ENCODE measurements at places on chromosomes 16 and 17.

DNA sequence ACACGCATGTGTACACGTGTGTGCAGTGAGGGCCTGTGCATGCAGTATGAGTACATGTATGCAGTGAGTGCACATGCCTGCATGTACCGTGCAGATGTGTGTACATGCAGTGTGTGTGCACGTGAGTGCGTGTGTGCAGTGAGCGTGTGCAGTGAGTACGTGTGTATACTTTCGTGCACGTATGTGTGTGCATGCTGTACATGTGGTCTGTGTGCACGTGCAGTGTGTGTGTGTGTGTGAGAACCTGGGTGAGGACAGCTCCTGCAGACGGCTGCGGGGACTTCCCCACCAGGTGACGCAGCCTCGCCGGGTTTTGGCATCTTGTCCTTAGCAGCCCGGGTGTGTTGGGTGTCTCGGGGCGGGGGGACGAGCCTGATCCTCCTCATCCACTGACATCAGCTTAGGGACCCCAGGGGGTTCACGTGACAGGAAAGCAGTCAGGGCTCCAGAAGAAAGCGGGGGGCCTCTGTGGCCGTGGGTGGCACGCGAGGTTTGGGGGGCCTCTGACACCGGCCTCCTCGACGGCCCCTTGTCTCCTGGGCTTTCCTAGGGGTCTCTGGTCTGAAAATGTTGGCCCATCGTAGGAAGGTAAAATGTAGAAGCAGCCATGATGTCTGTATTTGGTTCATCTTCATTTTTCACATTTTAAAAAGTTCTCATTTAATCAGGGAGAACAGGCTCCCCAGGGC lies 119.6 kb upstream of the ZNF750 start:
- no peaks in the 10 kb centered on the region for H3K27me3 ChIP-seq
- no peak for DNase-seq
- H3K36me3 ChIP-seq, result peaks cover 20% of the 10 kb centered on the region
- H3K27ac ChIP-seq, result no peak overlapping the region
- peaks cover 11% of the 10 kb centered on the region for H3K4me1 ChIP-seq
- H3K4me3 ChIP-seq, result no peak overlapping the region

DNA sequence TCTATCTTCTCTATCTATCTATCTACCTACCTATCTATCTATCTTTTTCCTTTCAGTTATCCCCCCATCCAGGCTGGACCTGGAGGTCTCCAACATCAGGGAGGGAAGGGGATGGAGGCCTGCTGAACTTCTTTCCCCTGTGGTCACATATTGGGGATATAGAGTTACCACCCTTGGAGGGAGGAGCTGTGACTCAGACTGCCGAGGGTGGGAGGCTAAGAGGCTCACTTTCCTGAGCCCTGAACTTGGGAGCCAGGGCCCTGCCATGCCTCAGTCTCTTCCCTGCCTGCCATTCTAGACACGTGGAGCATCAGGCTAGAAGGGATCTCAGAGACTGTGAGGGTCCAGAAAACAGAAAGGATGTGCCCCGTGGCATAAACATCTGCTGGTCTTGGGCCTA lies 8.4 kb downstream of the LRRC3C start:
- H3K4me1 ChIP-seq, result peaks cover 18% of the 10 kb centered on the region
- H3K36me3 ChIP-seq, result no peaks in the 10 kb centered on the region
- no peak overlapping the region for H3K4me3 ChIP-seq

DNA sequence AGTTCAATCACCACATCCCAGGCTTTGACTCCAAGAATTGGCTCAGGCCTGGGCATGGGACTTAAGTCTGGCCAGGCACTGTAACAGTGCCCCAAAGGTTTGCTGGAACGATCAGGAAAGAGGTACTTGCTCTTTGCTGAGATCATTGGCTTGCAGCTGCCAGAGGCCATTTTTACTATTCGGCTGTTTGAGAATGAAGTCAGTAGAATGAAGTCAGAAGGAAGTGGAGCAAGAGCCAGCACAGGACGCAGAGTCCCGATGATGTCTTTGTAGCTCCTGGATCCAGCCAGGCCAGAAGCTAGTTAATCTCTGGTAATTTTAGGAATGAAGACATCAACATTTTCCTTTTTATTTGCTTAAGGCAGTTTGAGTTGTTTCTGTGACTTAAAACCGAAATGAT lies 195.5 kb downstream of the RAB11FIP4 start:
- no peaks in the 10 kb centered on the region for H3K4me1 ChIP-seq
- peaks cover 6% of the 10 kb centered on the region for H3K27me3 ChIP-seq
- no peak overlapping the region for H3K27ac ChIP-seq
- DNase-seq, result no peak
- H3K36me3 ChIP-seq, result no peaks in the 10 kb centered on the region
- no peak overlapping the region for H3K4me3 ChIP-seq

DNA sequence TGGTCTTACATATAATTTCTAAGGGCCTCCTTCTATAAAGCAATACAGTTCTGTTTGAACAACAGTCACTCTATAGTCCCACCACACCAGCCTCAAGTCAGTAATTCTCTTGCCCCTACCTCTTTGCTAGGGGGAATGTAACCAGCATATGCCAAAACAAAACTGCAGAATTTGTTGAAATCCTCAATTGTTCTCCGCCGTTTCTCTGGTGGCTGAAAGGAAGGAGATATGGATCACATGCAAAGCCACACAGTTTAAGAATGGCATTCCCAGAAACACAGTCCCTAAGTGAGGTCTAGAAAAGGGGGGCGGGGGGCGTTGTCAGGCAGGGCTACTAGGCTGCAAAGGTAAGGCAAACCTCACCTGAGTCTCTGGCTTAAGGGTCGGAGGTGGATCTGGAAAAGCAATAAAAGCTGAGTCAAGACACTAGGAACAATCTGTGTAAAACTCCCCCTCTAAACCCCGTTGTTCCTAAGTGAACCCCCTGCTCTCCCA lies 1.9 kb downstream of the PHF23 start:
- peaks cover 62% of the 10 kb centered on the region for H3K36me3 ChIP-seq
- peaks cover 73% of the 10 kb centered on the region for H3K4me1 ChIP-seq
- peak overlapping the region; percentile 94 for H3K4me3 ChIP-seq
- no peak for DNase-seq
- peak overlapping the region; percentile 98 for H3K27ac ChIP-seq

DNA sequence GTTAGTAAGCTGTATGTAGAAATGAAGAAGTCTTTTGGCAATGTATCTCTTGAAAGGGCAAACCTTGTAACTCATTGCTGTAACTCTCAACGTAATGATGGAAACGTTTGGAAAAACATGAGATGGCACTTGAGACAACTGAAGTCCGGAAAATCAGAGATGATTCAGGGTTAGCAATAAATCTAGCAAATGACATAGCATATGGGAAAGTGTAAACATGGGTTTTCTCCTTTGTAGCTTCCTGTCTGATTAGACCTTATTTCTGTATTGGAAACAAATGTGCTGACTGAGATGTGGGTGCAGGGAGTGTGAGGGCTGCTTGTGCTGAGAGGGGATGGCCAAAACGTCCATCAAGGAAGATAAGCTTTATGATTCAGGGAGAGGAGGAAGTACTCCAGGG lies 110.7 kb upstream of the FAM20A start:
- no peaks in the 10 kb centered on the region for H3K36me3 ChIP-seq
- H3K4me3 ChIP-seq, result no peak overlapping the region
- H3K27ac ChIP-seq, result no peak overlapping the region
- DNase-seq, result no peak
- H3K4me1 ChIP-seq, result no peaks in the 10 kb centered on the region
- H3K27me3 ChIP-seq, result no peaks in the 10 kb centered on the region

DNA sequence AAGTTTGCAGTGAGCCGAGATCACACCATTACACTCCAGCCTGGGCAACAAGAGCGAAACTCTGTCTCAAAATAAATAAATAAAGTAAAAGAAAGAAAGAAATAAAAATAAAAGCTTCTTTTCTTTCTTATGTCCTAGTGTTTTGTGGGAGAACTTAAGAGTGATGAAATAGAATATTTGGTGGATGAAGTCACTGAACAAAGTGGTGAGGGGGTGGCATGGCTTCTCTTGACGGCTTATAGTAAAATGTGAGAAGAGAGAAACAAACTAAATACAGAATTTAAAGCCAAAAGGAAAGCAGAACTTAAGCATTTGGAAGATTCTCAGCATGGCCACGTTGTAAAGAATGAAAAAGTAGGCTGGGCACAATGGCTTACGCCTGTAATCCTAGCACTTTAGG lies 15.3 kb downstream of the SGF29 start:
- no peak for DNase-seq
- H3K27ac ChIP-seq, result no peak overlapping the region
- peaks cover 23% of the 10 kb centered on the region for H3K36me3 ChIP-seq
- H3K27me3 ChIP-seq, result no peaks in the 10 kb centered on the region
- peaks cover 2% of the 10 kb centered on the region for H3K4me1 ChIP-seq

GRCh38 chr17:67862614-67863217 lies 37.4 kb downstream of the BPTF start:
- DNase-seq, result no peak
- peaks cover 29% of the 10 kb centered on the region for H3K36me3 ChIP-seq
- H3K27me3 ChIP-seq, result no peaks in the 10 kb centered on the region
- no peak overlapping the region for H3K4me3 ChIP-seq

DNA sequence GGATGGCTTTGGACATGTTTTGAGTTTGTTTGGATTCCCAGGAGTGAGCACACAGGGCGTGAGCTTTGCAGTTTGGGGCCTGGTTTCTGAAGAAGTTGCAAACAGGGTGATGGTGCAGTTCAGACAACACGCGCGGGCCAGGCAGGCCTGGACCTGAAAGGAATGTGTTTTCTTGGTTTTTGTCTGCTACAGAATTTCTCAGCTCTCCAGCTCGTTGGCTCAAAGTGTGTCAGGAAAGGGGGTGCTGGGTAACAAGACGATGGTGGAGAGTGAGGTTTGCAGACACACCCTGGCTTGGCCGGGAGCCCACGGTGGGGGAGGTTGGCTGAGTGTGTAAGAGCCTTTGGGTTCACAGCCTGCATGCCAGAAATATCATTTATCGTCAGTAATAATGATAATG lies 82.3 kb downstream of the CMIP start:
- no peak for DNase-seq
- peaks cover 2% of the 10 kb centered on the region for H3K36me3 ChIP-seq
- peaks cover 23% of the 10 kb centered on the region for H3K4me1 ChIP-seq
- H3K4me3 ChIP-seq, result no peak overlapping the region
- no peak overlapping the region for H3K27ac ChIP-seq

DNA sequence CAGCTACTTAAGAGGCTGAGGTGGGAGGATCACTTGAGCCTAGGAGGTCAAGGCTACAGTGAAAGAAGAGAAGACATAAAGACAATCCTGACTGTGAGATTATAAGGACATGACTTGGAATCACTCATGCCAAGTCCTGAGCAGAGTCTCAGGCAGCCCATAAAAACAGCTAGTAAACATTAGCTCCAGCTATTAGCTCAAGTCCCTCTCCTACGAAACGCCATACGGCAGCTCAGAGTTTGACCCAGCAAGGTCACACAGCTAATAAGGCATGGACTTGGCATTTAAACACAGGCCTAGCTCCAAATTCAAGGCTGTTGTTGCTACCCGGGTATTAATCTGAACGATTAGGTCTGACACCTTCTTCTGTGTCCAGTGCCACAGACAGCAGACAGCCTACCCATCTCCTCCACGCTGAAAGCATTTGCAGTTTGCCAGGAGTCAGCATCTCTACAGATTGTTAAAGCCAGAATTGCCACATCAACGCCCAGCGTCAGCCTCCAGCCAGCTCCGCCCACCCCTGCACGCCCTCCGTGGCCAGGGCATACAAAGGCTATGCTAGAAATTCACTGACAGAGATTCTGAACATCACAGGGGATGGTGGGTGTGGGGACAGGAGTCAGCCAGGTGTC lies 9.9 kb upstream of the TMEM114 start:
- DNase-seq, result no peak
- peaks cover 7% of the 10 kb centered on the region for H3K27me3 ChIP-seq
- no peaks in the 10 kb centered on the region for H3K36me3 ChIP-seq
- H3K4me3 ChIP-seq, result no peak overlapping the region

Data from activated naive CD4-positive, alpha-beta T cell treated with anti-CD3 and anti-CD28 coated beads, Interleukin-2, amount 10 ng/mL, durations not matched to agents 7 days and 5 days (primary cell).